ENCODE measurements at places on chromosomes 5 and 9. TPM values are rescaled to one million over a fixed set of nuclear protein-coding genes. Genes with fewer than 3 reads are reported as not detected.

- no peak for DNase-seq
These were observed 8.3 kb downstream of the DIMT1 start for GRCh38 chr5:62395210-62395950.

- DNase-seq = no peak
These were observed 82.8 kb downstream of the SLIT3 start for GRCh38 chr5:169218176-169218575.

DNA sequence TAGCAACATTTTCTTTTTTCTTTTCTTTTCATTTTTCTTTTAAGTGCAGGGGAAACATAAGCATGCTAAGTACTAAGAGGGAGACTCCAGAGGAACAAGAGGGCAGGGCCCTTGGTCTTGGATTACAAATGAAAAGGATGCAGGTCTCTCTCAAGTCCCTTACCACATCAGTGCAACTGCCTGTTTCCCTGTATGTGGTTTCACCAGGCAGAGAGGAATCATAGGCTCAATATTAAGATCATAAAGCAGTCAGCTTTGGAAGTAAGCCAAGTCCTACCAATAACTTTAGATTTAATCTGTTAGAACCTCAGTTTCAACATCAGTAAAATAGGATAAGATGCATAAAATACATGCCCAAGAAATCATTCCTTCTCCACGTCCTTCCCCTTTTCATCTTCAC is 422.7 kb upstream of the PAPPA start:
- DNase-seq = no peak

DNA sequence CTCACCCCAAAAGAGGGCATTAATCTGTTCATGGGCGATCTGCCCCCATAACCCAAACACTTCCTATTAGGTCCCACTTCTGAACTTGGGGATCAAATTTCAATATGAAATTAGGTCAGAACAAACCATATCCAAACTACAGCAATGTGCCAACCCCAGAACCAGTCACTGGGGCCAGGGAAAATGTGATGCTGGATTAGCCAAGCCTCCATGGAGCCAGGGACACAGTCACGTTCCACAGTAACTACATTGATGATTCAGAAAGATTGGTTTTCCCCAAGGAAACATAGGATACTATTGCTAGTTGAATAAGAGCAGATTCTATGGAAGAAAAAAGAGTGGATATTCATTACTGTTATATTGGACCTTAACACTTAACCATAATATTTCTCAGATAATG is 84.2 kb downstream of the GIN1 start:
- no peak for DNase-seq

DNA sequence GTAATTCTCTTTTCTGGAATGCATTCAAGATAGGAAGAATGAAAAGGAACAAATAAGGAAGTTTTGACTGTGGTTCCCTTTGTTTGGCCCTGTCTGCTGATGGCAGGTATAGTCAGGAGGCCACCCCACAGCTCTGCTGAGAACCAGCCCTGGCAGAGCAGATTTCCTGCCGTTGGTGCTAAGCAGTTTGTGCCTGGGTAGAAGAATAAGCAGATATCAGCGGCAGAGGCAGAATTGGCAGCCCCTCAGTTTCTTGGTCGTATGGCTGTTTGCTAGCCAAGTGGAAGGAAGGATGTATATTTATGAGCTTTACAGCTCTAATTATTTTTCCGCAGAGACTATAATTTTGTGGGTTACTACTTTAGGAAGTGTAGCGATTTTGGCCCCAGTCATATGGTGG is 310.2 kb upstream of the RFX3 start:
- DNase-seq = no peak

DNA sequence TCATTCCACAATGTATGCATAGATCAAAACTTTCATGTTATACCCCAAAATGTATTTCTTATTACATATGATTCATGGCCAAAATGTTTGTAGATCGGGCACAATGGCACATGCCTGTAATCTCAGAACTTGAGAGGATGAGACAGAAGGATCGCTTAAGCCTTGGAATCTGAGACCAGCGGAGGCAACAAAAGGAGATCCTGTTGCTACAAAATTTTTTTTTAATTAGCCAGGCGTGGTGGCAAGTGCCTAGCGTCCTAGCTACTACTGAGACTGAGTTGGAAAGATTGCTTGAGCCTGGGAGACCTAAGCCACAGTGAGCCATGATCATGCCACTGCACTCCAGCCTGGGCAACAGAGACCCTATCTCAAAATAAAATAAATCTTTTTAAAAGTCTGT is 89.9 kb downstream of the MAPKAP1 start:
- DNase-seq = no peak

- no peak for DNase-seq
These were observed 22.4 kb downstream of the GLRA1 start for GRCh38 chr5:151902215-151902614.

- DNase-seq = no peak
These were observed 8.9 kb upstream of the RAB14 start for GRCh38 chr9:121210536-121210935.

DNA sequence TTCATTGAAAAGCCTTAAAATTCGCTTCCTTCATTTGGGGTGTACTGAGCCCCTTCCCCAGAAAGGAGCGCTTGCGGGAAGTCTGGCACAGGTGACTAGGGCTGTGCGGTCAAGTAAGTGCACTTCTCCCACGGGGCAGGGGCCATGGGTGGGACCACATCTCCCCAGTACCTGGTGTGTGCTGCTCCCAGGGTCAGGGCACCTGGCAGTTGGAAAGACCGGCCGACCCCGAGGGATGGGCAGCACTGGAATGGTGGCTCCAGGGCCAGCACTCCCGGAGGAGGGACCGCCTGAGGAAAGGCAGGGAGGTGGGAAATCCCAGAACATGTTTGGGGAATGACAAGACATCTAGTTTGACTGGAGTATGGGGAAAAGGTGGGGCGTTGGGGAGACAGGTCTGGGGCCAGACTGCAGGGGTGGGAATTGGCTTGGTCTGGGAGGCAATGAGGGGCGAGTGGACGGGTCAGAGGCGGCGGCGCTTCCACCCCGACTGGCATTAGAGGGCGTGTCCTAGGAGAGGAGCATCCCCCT is 727 bp upstream of the GLIPR2 start:
- peak; percentile 53 for DNase-seq

DNA sequence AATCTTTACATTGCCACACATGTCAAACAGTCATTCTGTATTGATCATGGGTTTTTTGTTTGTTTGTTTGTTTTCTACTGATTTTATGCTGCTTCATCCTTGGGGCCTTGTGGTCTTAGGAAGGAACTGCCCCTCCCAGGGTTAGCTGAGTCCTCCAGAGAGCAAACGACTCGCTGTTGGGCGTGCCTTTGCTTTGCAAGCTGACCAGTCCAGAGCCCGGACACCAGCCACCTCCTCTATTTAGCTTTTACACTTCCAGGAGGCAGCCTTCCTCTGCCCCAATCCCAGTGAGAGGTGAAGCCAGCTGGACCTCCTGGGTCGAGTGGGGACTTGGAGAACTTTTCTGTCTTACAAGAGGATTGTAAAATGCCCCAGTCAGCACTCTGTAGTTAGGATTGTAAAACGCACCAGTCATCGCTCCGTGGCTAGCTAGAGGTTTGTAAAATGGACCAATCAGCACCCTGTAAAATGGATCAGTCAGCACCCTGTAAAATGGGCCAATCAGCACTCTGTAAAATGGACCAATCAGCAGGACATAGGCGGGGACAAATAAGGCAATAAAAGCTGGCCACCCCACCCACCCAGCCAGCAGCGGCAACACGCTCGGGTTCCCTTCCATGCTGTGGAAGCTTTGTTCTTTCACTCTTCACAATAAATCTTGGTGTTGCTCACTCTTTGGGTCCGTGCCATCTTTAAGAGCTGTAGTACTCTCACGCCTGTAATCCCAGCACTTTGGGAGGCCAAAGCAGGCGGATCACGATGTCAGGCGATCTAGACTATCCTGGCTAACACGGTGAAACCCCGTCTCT is 154.4 kb downstream of the ERCC6L2 start:
- no peak for DNase-seq

DNA sequence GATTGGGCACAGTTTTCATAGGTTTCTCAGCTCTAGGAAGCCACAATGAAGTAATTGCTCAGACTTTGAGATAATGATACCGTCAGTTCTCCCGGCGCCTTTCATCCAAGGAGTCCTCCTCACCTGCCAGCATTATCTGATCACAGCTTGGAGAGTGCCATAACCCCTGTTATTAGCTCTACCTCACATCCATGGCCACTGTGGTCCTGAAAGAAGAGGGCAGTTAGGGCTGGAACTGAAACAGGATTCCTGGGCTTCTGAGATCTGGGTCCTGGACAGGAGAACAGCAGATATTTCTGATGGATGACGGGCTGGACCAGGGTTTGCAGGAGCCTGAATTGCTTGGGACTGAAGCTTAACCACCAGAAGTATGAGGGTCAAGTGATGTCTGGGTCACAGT is 13.5 kb downstream of the RGS3 start:
- no peak for DNase-seq

GRCh38 chr9:103186959-103187358 is 191.8 kb downstream of the CYLC2 start:
- DNase-seq = no peak

- DNase-seq = no peak
These were observed 138.8 kb upstream of the NR4A3 start for GRCh38 chr9:99682870-99683269.

The LSM11 gene
- polyA plus RNA-seq = 0.57 TPM

The MLANA gene
- polyA plus RNA-seq = not detected

The SLC1A3 gene
- 1.2 TPM for polyA plus RNA-seq

The GRM6 gene
- not detected for polyA plus RNA-seq
